Posterior vena cava (tissue), 2 donors: ENCODE measurements at places on chromosomes 3 and 15. TPM values are rescaled to one million over a fixed set of nuclear protein-coding genes. Genes with fewer than 3 reads are reported as not detected.
A peak's percentile ranks its signal among the peaks of the same experiment; 100 is the strongest.

The CLDN18 gene
- total RNA-seq: not detected

- peak; percentile 74 for DNase-seq
Measured at GRCh38 chr15:48440084-48440483, 108.9 kb downstream of the DUT start.

- DNase-seq: no peak
Measured at GRCh38 chr15:44620081-44620480, 43.4 kb downstream of the SPG11 start.

- DNase-seq: no peak
Measured at GRCh38 chr3:36166477-36166876, 213.8 kb upstream of the STAC start.

The RAB5A gene
- total RNA-seq: 72.2 TPM
